ENCODE measurements at places on chromosomes 4 and X.
A peak's percentile ranks its signal among the peaks of the same experiment; 100 is the strongest.

- DNase-seq = no peak
Observed at GRCh38 chr4:7186031-7186430, 6.3 kb upstream of the SORCS2 start.

GRCh38 chrX:38891641-38892413 is 90.6 kb downstream of the MID1IP1 start:
- peak; percentile 28 for DNase-seq

DNA sequence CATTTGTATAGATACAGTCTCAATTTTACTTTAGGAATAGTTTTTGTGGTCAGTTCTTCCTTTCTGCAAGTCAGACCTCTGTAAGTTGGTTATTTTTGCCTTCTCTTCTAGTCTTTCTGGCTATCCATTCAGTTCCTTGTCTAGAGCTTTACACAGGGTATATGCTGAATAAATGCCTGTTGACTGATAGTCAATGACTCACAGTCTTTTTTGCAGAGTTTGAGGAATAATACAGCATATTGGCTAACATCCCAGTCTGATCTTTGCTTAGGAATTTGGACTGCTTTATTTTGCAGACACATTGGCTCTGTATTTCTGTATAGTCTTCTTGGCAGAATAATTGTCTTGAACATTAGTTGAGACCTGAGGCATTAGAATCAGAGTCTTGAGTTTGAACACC is 132.4 kb downstream of the MAGEC1 start:
- peak; percentile 48 for DNase-seq

GRCh38 chr4:35315419-35315818 is 928.9 kb downstream of the ARAP2 start:
- no peak for DNase-seq

GRCh38 chr4:128285085-128285997 is 2.3 kb downstream of the PGRMC2 start:
- peak; percentile 56 for DNase-seq

- no peak for DNase-seq
Observed at GRCh38 chr4:121192480-121192879, 28.4 kb upstream of the TNIP3 start.

- DNase-seq = no peak
Observed at GRCh38 chr4:2290488-2290887, 28.6 kb upstream of the MXD4 start.

DNA sequence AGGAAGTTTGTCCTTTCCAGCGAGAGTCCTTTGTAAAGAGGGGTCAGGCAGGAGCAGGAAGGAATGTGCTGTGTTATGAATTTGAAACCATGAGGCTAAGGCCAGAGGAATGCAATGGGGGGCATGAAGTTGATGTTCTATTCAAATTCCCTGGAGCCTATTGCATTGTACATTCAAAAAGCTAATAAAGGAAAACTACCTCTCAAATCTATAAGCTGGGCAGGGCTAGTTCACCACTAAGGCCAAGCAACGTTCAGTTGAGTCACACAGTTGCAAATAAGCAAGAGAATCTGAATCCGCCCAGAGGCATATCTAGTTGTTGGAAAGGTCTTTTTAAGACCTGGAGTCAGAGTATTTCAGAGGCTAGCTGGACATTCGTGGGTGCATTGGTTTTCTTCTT is 148.3 kb downstream of the DCTD start:
- peak; percentile 36 for DNase-seq

- peak; percentile 78 for DNase-seq
Observed at GRCh38 chr4:153409412-153409811, 56.7 kb upstream of the TMEM131L start.

DNA sequence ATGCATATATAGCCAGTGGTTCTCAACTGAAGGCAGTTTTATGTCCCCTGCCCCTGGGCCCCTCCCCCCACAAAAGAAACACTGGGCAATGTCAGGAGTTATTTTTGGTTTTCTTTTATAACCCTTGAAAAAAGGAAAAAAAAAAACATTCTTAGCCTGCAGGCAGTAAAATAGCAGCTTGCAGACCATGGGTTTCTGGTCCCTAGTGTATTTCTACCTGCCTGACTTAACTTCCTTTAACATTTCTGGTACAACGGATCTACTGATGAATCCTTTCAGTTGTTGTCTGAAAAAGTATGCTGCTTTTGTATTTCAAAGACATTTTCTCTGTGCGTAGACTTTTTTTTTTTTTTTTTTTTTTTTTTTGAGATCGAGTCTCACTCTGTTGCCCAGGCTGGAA is 11.1 kb upstream of the FAM200B start:
- DNase-seq = no peak

DNA sequence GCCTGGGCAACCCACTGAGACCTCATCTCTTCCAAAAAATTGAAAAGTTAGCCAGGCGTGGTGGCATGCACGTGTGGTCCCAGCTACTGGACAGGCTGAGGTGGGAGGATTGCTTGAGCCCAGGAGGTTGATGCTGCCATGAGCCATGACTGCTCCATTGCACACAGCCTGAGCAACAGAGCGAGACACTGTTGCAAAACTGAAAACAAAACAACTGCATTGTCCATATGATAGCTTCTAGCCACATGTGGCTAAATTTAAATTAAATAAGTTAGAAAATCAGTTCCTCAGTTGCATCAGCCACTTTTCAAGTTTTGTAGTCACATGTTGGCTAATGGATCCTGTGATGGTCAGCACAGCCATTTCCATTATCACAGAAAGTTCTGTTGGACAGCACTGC is 67.9 kb downstream of the GAB1 start:
- DNase-seq = no peak

- DNase-seq = no peak
Observed at GRCh38 chr4:53376900-53377299, 541 bp upstream of the FIP1L1 start.

DNA sequence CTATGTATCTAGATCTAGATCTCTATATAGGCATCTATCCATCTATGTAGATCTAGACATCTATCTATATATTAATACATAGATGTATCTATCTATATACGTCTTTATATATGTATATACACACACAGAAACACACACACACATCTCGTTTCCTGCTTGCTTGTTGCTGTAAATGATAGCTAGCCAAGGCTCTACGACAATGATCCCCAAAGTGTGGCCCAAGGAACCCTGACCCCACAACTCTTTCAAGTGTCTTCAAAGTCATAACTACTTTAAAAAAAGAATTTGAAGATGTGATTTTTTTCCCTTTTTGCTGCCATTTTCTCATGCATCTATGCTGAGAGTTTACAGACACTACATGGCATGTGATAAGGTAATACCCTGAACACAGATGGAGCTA is 28.8 kb downstream of the GYG2 start:
- no peak for DNase-seq

DNA sequence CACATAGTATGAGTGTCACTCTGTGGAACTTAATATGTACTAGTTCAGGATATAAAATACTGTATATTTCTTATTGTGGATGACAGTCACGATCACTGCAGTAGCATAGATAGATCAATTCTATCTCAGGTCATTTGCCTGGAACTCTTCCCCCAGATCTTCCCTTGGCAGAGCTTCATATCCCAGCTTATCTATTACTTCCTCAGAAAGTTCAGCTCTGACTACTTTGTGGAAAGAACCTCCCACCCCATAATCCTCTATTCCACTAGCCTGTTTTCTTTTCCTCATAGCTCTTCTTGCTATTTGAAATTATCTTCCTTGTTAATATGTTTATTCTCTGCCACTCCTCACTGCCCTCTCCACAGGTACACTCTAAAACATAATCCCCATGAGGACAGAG is 10.9 kb downstream of the FAM241A start:
- DNase-seq = no peak

GRCh38 chr4:106914223-106914622 is 121.9 kb downstream of the DKK2 start:
- no peak for DNase-seq

- DNase-seq = no peak
Observed at GRCh38 chr4:23745377-23745776, 144.5 kb downstream of the PPARGC1A start.

- DNase-seq = peak; percentile 93
Observed at GRCh38 chr4:155889031-155889793, 14.3 kb upstream of the TDO2 start.

GRCh38 chr4:87966095-87966496 is 9.4 kb upstream of the SPP1 start:
- DNase-seq = no peak

DNA sequence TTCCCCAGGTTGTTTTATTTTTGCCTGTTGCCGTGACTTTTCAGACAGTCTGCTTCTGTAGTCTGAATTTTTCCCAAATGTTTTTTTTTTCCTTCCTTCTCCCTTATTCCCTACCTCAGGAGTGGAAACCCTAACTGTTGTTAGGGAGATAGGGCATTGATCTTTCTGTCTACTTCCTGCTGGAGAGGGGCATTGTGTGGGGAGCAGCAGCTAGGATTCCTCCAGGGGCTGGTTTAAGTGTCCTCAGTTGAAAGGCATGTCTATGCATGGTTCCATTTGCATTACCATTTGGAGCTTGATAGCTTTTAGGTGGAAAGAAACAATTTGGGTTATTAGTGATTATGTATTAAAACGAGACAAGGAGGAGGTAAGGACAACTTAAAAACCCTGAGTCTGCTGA is 383.9 kb downstream of the DCAF12L2 start:
- no peak for DNase-seq

DNA sequence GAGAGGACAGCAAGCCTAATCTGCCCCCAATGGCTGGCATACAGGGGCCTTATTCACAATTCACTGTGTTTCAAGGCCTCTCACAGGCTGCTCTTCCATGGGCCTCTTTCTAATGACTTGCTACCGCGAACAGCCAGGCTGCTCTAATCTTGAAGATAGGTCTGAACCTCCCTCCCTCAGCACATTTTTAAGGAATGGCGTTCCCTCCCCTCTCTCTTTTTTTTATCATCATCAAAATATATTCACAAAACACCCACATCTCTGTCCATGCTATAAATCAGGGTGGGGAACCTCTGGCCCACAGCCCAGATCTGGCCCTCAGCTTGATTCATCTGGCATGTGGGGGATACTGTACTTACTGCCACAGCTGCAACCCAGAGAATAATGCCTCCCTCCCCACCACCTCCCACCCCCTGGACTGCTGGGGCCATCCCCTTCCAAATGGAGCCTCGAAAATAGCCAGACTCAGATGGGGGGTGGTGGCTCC is 76.2 kb upstream of the PLAC1 start:
- peak; percentile 80 for DNase-seq

GRCh38 chrX:48714573-48714972 is 18.0 kb downstream of the SUV39H1 start:
- no peak for DNase-seq

GRCh38 chrX:36908801-36909675 is 99.1 kb upstream of the FAM47C start:
- peak; percentile 2 for DNase-seq

DNA sequence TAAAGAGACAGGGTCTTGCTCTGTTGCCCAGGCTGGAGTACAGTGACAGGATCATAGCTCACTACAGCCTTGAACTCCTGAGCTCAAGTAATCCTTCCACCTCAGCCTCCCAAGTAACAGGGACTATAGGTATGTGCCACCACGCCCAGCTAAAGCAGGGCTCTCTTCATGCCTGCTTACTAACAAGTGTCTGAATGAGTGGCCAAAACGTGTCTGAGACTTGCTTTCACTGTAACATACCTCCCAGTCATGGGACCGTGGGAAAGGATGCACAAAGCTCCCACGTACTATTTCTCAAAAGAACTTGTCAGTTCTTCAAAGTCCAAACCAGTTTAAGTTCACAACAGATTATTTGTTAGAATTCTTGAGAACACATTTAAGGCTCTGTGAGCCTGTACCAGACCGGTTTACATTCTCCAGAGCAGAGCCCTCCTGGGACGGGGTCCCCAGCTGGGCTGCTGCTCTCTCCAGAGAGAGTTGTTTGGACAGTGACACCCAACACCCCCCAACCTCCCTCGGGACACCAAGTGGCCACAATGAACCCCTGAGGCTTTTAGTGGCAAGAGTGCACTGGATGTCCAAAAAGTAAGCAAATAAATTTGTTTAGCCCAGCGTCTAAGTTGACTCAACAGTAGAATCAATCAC is 24.1 kb downstream of the SH3KBP1 start:
- DNase-seq = peak; percentile 5

DNA sequence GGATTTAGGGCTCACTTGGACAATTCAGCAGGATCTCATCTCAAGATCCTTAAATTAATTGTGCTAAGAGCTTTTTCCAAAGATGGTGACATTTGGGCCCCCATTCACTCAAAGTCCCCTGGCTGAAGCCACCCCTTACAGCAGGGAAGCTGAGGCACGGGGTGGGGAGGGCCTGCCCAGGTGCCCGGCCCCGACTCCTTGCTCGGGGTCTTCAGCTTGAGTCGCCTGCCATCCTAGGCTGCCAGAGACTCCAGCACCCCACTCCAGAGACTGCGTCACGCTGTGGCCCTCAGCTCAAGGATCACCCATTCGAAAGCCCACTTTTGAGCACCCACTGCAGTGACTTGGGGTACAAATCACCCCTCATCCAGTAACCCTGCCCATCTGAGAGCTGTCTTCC is 39.2 kb upstream of the GPR78 start:
- no peak for DNase-seq

DNA sequence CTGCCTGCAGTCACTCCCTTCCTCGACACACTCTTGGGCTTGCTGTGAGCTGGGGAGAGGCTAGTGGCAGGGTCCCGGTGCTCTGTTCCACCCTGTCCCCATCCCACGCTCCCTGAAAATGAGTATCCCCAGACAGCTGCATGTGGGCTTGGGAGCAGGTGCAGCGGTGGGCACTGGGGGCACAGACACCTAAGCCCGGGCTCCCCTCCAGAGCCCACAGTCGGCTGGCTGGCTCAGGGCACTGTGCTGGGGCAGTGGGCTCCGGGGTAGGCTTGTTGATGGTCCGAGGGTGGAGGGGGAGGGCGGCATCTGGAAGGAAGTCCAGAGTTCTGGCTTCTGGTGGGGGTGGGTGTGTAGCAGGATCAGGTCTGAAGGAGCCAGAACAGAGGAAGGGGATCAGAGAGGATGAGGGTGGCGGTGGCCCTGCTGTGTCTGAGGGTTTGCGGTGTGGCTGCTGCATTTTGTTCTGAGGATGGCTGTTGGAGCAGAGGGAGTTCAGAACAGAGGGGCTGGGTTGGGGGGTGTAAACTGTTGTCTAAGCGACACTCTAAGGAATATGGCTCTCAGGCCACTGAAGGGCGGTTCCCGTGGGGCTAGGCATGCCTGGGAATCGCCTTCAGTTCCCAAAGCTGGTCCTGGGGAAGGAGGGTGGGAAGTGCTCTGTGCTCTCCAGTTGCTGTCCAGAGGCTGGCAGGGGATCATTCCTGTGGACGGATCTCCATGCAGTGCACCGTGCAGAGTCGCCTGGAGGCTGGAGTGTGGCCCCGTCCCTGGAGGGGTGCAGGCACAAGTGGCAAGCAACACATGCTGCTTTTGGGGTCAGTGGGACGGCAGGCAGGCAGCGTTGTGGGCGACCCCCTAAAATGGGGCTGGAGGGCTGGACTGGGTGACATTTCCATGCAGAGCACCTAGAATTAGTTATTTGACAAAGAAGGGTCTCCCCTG is 114.0 kb downstream of the SORCS2 start:
- no peak for DNase-seq

- peak; percentile 89 for DNase-seq
Observed at GRCh38 chr4:37837446-37837845, 11.0 kb downstream of the PGM2 start.

GRCh38 chr4:98092833-98093439 is 50.3 kb downstream of the STPG2 start:
- DNase-seq = peak; percentile 1

GRCh38 chr4:152485726-152486276 is 50.1 kb downstream of the FBXW7 start:
- peak; percentile 95 for DNase-seq

- DNase-seq = peak; percentile 68
Observed at GRCh38 chr4:111400741-111401140, 744.5 kb upstream of the FAM241A start.
